NCI-H146 (cell line): ENCODE measurements at places on chromosomes 5 and 9.

GRCh38 chr9:110472111-110472510, 107.4 kb downstream of the SVEP1 start:
- DNase-seq, result no peak

GRCh38 chr9:107980984-107981383, 491.4 kb upstream of the KLF4 start:
- no peak for DNase-seq

- no peak for DNase-seq
Observed at GRCh38 chr9:87857141-87857947, 25.3 kb upstream of the SPATA31E1 start.

GRCh38 chr9:85508616-85509015, 233.1 kb downstream of the AGTPBP1 start:
- peak; percentile 17 for DNase-seq

DNA sequence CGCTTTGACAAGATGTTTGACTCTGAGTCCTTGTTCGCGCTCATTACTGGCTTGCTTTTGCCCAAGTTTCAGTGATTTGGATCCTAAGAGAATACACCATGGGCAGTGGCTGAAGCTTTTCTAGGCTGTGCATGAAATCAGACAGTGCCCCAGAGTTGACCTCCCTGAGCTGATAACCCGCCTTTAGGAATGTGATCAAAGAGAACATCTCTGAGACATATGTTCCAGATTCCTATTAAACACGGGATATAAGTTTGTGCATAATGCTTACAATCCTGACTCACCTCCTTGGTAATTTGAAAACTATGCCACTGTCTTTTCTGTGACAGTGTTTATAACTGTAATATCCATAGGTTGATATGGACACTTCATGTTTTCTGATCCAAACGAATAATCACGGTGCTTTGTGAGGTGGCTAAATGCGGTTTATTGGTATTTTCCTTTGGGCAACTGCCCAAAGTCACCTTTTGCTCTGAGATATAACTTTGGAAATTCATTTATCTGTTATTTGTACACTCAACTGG, 732.9 kb downstream of the MTRR start:
- no peak for DNase-seq

- no peak for DNase-seq
Observed at GRCh38 chr5:53087171-53087570, 22.4 kb downstream of the MOCS2 start.

DNA sequence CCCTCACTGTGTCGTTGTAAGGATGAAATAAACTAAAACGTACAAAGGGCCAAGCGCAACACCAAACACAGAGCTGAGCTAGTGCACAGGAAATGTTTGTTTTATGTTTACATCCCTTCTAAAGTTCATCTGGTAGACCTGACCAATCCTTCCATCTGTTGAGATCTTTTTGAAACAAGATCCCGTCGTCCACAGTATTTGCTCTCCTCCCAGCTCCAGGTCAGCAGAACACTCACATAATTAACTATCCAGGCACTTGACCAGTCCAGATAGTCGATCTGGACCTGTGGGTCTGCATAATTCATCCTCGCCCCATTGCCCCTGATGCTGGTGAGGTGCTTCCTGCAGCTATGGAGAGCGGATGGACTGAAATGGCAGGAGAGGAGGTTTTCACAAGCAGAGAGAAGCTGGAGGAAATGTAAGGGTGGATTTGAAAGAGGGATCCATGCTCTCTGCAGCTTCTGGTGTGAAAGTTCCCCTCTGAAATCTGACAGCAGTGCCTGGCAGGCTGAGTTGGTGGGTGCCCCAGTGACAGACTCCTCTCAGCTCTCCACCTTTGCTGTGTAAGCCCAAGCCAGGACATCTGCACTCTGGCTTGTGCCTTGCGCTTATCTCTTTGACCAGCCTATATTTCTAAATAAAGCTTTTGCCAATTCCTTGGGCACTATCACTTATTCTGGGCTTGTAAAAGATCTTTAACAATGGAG, 102.4 kb downstream of the TTLL11 start:
- DNase-seq, result no peak

DNA sequence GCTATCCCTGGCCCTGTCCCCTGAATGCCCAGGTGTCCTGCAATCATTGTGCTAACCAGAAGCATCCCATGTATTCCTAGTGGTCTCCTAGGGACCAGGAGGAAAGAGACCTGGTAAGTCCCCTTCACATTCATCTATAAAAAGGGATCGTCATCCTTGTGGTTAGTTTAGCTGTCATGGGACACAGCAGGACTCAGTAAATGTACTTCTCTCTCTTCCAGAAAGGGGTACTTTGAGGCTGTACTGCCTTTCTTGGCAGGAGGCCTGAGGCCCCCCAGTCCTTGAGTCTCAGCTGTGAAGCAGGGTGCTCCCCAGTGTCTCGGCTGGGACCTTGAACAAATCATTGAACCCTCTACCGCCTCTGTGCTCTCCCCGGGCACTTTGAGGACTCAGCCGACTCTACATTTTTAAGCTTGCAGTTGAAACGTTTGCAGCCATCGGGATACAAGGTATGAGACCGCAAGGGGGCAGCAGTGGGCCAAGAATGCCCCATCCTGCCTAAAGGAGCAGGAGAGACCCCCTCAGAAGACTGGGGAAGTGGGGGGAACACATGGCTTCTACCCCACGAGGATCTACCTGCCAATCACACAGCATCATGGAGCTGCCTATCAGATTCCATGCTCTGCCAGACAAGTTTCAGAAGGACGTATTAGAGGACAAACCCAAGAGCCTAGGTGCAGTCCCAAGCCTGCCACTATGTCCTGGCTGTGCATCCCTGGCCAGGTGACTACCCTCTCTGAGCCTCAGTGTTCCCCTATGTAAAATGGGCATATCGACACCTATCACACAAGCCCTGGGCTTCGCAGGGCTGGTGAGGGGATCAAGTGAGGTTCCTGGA, 2.4 kb upstream of the PHYKPL start:
- peak; percentile 16 for DNase-seq

DNA sequence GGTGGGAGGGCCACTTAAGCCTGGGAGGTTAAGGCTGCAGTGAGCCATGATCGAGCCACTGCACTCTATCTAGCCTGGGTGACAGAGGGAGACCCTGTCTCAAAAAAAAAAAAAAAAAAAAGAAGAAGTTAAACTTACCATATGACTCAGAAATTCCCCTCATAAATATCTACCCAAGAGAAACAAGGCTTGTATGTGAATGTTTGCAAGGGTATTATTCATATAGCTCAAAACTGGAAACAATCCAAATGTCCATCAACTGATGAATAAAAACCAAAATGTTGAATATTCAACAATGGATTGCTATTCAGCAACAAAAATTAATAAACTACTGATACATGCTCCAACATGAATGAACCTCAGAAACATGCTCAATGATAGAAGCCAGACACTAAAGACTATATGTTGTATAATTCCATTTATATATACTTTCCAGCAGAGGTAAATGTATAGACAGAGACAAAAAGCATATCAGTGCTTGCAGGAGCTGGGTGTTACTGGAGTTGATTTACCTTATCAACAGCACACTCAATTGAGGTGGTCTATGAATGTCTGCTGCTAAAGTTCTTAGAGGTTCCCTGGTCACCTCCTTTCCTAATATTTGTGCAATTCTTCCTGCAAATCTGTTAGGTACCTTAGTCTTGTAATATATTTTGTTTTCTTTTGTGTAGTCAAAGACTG, 5.3 kb upstream of the SREK1 start:
- DNase-seq, result no peak

DNA sequence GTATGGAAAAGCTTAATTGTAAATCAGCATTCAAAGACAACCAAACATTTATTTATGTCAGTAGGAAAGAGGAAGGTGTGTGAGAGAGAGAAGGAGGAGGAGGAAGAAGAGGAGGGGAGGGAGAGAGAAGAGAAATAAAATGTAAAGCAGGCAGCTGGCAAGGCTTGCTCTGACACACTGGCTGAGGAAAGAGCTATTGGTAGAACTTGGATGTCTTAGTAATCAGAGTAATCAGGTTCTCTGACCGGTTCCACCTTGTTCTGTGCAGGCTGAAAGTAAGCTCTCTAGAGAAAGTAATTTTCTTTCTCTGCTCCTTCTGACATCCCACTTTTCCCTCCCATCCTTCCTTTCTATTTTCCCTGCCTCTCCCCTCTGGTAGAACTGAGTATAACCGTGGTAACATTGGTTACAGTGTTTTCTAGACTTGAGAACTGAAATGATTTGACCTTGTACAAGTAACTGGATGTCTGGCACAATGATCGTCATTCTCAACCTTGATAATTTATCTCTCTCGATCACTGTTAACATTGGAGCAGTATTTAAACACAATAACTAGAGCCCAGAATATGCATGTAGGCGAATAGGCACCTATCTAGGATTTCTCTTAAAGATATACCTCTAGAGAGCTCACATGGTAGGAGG, 33.3 kb downstream of the TLE4 start:
- DNase-seq, result no peak

DNA sequence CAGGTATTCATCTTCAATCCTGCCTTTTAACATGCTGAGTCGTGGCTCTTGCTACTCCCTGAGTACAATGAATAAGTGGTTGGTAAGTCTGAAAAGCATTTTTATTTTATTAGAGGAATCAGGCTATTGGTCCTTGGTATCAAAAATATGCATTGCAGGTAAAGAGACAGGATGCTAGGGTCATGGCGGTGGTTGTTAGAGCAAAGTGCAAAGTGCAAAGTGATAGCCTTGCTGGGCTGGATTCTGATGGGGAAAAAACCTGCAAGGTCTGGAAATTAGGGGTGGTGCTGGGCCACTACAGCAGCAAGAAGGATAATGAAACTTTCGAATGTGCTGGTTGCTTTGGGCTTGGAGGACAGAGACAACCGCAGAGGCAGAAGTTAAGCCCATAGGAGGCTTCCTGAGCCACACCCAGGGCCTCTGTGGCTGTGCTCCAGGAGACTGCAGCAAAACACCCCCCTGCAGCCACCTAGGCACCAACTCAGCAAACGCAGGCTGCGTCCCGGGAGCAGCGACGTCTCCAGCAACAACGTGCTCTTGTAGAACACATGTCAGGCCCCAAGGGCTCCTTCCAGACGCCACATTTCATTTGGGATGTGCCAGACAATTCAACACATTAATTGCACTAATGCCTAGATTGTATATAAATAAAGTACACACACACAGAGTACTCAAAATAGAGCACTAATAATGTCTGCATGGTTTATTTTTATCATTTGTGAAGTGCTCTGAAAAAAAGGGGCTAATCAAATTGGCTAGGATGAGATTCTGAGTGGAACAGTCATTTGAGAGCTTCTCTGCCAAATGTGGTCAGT, 149.8 kb upstream of the RAPGEF1 start:
- DNase-seq, result no peak
